ENCODE measurements at places on chromosomes 7 and 10.
A peak's percentile ranks its signal among the peaks of the same experiment; 100 is the strongest.

DNA sequence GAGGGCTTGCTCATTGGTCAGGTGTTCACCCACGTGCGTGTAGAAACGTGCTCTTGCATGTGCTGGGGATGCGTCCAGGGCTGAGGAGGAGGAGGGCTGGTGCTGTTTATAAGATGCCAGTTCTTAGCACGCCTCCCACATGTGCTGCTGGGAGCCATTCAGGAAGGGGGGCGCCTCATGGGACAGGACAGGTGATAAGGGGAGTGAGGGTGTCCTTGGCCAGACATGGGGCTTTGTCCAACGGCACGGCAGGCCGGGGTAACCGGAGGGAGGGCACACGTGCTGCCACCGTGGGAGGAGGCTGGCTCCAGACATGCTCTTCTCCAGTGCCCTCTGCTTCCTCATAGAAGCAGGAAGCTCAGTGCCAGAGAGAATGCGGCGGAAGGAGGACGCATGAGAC lies 150.0 kb downstream of the ZMYND11 start:
- peaks cover 4% of the 10 kb centered on the region for H3K36me3 ChIP-seq
- H3K4me3 ChIP-seq = no peak overlapping the region
- DNase-seq = no peak
- H3K27ac ChIP-seq = no peak overlapping the region

DNA sequence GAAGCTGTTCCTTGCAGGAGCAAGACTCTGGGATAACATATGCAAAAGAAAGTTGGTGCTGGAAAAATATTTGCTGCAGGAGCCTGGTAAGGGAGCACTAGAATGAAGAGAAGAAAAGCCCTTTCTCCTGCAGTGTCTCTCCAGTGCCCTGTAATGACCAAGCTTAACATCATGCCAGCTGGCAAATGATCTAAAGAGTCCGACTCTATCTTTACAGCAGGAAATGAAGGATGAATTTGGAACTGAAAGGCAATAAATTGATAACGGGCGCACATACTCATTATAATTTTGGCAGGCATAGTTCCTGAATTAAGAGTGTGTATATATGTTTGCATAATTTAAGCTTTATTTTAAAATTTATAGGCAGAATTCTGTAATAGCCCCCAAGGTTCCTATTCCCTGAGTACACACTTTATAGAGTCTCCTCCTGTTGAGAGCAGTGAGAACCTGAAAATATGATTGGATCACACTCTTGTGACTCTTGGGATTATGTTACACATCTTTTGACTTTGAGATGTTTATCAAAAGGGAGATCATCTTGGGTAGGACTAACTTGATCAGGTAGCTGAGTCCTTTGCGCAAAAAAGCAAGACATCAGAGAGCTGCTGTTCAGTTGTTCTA lies 299.0 kb upstream of the MBL2 start:
- DNase-seq = no peak
- no peak overlapping the region for H3K27ac ChIP-seq
- no peak overlapping the region for H3K4me3 ChIP-seq
- H3K27me3 ChIP-seq = no peaks in the 10 kb centered on the region
- H3K36me3 ChIP-seq = no peaks in the 10 kb centered on the region

- H3K36me3 ChIP-seq = peaks cover 3% of the 10 kb centered on the region
- H3K4me1 ChIP-seq = peaks cover 15% of the 10 kb centered on the region
- no peak for DNase-seq
Observed at GRCh38 chr10:132175907-132176581, 10.7 kb upstream of the DPYSL4 start.

GRCh38 chr7:111605246-111605645 lies 43.0 kb upstream of the IMMP2L start:
- H3K4me1 ChIP-seq = no peaks in the 10 kb centered on the region
- no peak for DNase-seq
- no peak overlapping the region for H3K4me3 ChIP-seq

DNA sequence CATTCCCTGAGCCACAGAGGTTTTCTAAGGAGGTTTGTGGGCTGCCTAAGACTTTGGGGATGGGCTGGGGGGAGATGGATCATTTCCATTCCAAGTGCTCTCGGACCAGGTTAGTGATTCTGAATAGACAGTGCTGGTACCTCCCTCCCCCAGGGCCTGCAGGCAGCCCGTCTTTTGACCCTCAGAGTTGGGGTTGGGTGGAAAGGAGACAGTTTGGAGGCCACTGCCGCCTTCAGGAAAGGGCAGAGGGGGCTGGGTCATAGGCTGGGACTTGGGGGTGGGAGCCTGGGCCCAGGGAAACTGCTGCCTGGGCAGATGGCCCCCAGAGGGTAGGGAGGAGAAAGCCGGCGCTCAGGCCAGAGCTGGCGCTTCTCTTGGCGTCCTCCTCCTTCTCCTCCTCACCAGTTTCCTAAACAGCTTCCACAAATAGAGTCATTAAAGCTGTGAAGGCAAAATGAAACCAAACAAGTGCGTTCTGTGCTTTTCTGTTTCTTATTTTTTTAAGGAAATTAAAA lies 4.4 kb downstream of the UNC5B start:
- H3K36me3 ChIP-seq = peaks cover 5% of the 10 kb centered on the region
- DNase-seq = no peak
- peak overlapping the region; percentile 78 for H3K4me3 ChIP-seq
- peaks cover 16% of the 10 kb centered on the region for H3K4me1 ChIP-seq
- no peak overlapping the region for H3K27ac ChIP-seq

DNA sequence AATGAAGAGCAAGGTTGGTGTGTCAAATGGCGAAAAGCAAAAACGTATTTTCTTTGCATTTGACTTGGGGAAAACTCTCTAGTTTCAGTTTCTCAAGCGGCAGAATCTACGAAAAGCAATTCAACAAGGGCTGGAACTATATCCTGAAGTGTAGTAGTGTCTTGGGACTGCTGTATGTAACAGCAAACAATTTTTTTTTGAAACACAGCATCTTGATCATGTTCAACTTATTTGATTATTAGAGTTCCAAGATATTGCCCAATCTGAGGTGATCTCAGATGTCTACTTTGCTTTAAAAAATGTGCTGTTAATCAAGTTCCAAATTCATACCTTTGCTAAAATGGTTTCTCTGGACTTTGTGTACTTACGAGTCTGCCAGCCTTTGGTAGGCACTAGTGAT lies 120.6 kb downstream of the ZWINT start:
- DNase-seq = no peak
- no peaks in the 10 kb centered on the region for H3K4me1 ChIP-seq
- H3K4me3 ChIP-seq = no peak overlapping the region
- no peaks in the 10 kb centered on the region for H3K36me3 ChIP-seq

DNA sequence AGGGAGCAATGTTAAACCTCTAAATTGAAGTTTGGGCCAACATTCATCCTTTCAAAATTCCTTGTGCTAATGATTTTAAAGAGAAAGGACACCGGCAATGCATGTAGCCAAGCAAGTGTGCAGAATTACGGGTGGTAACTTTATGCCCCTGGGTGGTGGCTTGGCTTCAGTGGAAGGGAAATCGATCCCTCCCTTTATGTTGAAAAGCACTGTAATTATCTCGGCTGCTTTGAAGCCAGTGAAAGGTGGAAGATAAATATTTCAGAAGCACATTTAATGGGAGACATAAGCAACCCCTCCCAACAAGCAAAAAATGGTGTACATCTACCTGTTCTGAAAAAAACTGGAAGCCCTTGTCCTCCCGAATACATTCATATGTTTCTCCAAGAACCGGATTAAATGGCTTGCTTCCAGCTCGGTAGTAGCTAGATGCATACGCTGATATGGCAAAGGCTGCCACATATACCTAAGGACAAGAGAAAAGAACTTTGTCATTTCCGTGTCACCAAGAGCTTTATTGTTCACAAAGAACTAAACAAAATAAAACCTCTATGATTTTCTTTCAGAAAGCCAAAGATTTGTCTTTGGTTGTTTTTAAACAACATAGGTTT lies 73.3 kb upstream of the GSDME start:
- peaks cover 3% of the 10 kb centered on the region for H3K36me3 ChIP-seq
- no peak overlapping the region for H3K4me3 ChIP-seq
- peaks cover 40% of the 10 kb centered on the region for H3K4me1 ChIP-seq
- H3K27me3 ChIP-seq = no peaks in the 10 kb centered on the region

- no peak for DNase-seq
- H3K27ac ChIP-seq = no peak overlapping the region
- no peaks in the 10 kb centered on the region for H3K36me3 ChIP-seq
- H3K4me3 ChIP-seq = no peak overlapping the region
- no peaks in the 10 kb centered on the region for H3K4me1 ChIP-seq
Observed at GRCh38 chr7:47627580-47628283, 45.8 kb upstream of the TNS3 start.

DNA sequence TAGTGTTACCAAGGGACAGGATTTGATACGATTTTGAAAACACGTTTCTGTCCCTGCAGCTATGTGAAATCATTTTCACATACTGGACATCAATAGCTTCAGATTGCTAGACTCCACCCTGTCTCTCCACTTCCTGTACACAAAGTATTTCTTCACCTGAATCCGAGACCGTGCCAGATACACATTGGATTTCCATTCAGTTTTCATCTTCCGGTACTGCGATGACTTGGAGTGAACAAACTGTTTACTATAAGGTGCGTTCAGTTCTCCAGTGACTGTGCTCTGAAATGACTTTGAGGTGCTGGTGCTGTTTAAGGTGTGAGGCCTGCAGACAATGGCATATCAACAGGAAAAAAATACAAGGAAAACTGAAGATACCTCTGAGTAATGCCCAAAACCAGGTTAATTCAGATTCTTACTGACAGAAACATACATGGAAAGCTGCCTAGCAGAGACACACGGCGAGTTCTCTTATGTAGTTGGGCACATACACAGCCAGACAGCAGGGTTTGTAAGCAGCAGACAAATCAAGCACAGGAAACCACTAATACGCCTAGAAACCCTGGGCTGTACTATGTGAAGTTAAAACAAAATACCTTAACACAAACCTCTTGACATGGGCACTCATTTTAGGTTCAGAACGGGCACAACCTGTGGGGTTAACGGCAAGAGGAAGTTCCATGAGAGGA lies 119.2 kb downstream of the GALNT11 start:
- no peaks in the 10 kb centered on the region for H3K27me3 ChIP-seq
- H3K4me1 ChIP-seq = peaks cover 32% of the 10 kb centered on the region
- peaks cover 11% of the 10 kb centered on the region for H3K36me3 ChIP-seq
- peak overlapping the region; percentile 90 for H3K4me3 ChIP-seq

- no peaks in the 10 kb centered on the region for H3K36me3 ChIP-seq
- peaks cover 7% of the 10 kb centered on the region for H3K27me3 ChIP-seq
- H3K4me1 ChIP-seq = no peaks in the 10 kb centered on the region
- no peak overlapping the region for H3K4me3 ChIP-seq
- no peak for DNase-seq
Observed at GRCh38 chr10:1229574-1229973, 173.4 kb downstream of the WDR37 start.

- peak overlapping the region; percentile 8 for H3K27ac ChIP-seq
- no peaks in the 10 kb centered on the region for H3K36me3 ChIP-seq
- peaks cover 9% of the 10 kb centered on the region for H3K4me1 ChIP-seq
Observed at GRCh38 chr10:129057856-129058663, 409.0 kb upstream of the MGMT start.

GRCh38 chr7:66167773-66168387 lies 37.3 kb upstream of the TPST1 start:
- H3K27me3 ChIP-seq = no peaks in the 10 kb centered on the region
- no peak for DNase-seq
- no peak overlapping the region for H3K4me3 ChIP-seq
- H3K36me3 ChIP-seq = no peaks in the 10 kb centered on the region
- H3K27ac ChIP-seq = no peak overlapping the region

- H3K27ac ChIP-seq = peak overlapping the region; percentile 8
- H3K4me3 ChIP-seq = peak overlapping the region; percentile 98
- DNase-seq = no peak
- H3K27me3 ChIP-seq = peaks cover 15% of the 10 kb centered on the region
- H3K4me1 ChIP-seq = peaks cover 24% of the 10 kb centered on the region
- peaks cover 2% of the 10 kb centered on the region for H3K36me3 ChIP-seq
Observed at GRCh38 chr10:102421757-102422512, 1.3 kb downstream of the FBXL15 start.

DNA sequence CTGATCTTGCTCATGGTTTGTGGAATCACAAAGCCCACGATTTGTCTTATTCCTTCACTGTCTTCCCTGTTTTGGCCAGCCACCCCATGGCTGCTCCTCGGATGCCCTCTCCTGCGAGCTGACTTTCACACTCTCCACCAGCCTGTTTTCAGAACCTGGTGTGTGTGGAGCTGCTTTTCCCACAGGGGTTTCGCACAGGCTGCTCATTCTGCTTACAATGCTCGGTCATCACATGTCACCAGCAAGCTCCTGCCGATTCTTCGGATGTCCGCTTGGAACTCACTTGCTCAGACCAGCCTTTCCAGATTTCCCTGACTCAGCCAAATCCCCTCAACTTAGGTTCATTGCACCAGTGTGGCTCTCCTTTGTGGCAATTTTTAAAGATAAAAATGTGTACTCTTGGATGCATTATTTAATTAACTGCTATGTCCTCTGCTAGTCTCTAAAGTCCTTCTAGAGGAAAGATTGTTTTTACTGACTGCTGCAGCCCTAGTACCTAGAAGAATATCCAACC lies 1018.6 kb upstream of the LRRTM3 start:
- no peaks in the 10 kb centered on the region for H3K36me3 ChIP-seq
- H3K4me3 ChIP-seq = no peak overlapping the region
- no peaks in the 10 kb centered on the region for H3K27me3 ChIP-seq
- no peak for DNase-seq
- H3K4me1 ChIP-seq = no peaks in the 10 kb centered on the region

DNA sequence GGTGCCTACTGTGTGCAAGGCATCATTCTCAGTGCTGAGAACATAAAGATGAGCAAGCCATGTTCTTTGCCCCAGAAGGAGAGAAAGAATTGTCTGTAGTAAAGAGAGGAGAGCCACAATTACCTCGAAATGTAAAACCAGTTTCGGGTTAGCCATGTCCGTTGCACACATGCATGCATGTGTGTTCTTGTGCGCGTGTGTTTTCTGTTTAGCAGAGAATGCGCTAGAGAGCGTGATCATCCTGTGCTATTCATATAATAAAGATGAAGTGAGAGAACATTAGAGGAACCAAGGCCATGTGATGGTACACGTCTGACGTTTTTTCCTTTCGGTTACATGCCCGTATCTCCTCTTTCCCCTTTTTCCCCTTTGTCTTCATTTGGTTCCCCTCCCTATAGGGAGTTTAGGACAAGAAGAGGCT lies 158.2 kb downstream of the CELF2 start:
- H3K36me3 ChIP-seq = peaks cover 18% of the 10 kb centered on the region
- DNase-seq = no peak
- H3K4me3 ChIP-seq = no peak overlapping the region

DNA sequence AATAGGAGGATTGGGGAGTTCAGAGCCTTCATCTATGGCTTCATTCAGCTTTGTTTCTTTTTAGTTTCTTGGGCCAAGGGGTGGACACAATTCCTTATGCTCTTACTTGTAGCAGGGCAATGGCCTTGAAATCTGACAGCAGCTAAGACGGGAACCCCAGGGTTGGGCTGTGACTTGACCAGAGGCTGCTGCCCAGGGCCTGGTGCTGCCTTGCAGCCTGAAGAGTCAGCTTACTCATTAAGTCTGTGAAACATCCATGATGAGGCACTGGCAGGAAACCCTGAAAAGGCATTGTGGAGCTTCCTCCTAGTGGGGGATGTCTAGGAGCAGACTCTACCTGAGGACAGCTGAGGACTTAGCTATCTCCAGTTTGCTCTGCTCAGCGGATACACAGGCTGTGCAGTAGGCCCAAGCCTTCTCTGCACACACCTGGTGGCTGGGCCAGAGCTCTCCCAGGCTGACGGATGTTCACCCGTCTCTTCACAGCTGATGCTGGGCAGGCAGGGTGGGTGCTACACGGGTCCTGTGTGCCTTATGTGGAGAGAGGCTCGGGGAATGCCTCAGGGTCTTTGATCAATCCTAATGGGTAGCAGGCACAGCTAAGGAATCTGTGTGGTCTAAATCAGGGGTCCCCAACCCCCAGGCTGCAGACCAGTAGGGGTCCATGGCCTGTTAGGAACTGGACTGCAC lies 17.8 kb downstream of the CXCL12 start:
- H3K27me3 ChIP-seq = peaks cover 32% of the 10 kb centered on the region
- no peaks in the 10 kb centered on the region for H3K36me3 ChIP-seq
- H3K4me1 ChIP-seq = peaks cover 6% of the 10 kb centered on the region
